Epithelial cell of esophagus (primary cell): ENCODE measurements at places on chromosomes 1 and 21.

- no peak for DNase-seq
Measured at GRCh38 chr1:2594641-2595131, 8.1 kb downstream of the PRXL2B start.

DNA sequence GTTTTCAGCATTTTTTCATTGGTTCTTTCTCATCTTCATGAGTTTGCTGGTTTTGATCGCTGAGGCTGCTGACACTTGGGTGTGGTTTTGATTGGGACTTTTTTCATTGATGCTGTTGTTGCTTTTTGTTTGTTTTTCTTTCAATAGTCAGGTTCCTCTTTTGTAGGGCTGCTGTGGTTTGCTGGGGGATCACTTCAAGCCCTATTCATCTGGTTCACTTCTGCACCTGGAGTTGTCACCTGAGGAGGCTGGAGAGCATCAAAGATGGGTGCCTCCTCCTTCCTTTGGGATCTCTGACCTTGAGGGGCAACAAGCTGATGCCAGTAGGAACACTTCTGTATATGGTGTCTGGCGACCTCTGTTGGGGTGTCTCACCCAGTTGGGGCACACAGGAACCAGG, 1279.9 kb upstream of the TMPRSS15 start:
- no peak for DNase-seq

DNA sequence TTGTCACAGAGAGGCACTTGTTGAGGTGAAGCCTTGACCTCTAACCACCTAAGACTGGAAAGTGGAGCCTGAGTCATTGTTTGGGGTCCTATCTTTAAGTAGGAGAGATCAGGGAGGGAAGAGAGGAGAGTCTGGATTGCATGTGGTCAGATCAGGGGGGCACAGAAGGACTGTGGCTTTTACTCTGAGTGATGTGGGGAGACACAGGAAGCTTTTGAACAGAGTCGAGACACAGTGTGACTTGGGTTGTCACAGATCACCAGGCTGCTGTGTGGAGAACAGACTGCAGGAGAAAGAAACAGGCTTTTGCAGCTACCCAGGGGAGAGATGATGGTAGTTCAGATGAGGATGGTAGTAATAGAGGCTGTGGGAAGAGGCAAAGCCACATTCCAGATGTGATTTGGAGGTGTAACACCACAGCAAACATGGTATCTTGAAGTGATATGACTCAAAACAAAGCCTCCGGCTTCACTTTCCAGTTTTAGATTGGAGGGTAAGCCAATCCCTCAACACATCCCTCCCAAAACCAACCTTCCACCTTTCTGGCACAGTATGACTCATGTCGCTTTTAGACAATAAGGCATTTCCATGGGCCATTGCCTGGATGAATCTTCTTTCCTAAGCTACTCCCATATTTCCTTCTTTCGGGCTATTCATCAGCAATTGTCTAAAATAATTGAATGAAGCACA, 125.8 kb upstream of the SLC44A3 start:
- DNase-seq, result peak; percentile 26

DNA sequence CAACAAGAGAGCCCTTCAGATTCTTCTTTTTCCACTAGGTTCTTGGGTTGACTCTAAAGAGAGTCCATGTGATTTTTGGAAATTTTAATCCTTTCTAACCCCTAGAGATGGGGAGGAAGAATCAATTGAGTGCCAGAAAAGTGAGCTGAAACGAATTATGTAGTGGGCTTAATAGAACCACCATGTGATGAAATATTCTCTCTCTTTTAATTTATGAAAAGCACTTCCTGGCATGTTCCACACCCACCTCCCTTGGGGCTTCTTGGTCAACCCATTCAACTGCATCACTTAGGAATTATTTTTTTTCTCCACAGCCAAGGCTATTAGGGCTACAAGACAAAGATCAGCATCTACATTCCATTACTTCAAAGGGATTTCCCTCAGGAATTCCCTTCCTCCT, 79.6 kb downstream of the ZC3H11B start:
- no peak for DNase-seq

- peak; percentile 48 for DNase-seq
Measured at GRCh38 chr1:225973158-225973557, 26.0 kb downstream of the SDE2 start.

DNA sequence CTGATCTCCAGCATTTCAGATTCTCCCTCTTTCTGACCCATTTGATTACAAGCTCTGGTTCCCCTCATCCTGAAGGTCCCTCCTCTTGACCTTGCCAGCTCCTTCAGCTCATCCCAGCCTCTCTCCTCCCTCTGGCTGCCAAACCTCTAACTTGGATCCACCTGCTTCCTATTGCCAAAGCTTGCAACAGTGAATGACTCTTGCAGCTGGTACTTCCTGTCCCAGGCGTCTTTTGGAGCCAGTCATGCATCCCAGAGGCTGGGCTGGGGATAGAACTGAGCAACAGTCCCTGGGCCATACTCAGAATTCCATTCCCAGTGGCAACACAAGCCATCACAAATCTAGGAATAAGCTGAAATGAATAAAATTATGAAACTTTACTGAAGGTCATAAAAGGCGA, 27.7 kb upstream of the SPOCD1 start:
- DNase-seq, result peak; percentile 77

- peak; percentile 69 for DNase-seq
Measured at GRCh38 chr1:153536671-153537375, 1.0 kb upstream of the S100A6 start.

- DNase-seq, result no peak
Measured at GRCh38 chr1:53622531-53622930, 116.4 kb downstream of the GLIS1 start.

GRCh38 chr1:67532452-67533216, 102.4 kb upstream of the SERBP1 start:
- DNase-seq, result peak; percentile 91

DNA sequence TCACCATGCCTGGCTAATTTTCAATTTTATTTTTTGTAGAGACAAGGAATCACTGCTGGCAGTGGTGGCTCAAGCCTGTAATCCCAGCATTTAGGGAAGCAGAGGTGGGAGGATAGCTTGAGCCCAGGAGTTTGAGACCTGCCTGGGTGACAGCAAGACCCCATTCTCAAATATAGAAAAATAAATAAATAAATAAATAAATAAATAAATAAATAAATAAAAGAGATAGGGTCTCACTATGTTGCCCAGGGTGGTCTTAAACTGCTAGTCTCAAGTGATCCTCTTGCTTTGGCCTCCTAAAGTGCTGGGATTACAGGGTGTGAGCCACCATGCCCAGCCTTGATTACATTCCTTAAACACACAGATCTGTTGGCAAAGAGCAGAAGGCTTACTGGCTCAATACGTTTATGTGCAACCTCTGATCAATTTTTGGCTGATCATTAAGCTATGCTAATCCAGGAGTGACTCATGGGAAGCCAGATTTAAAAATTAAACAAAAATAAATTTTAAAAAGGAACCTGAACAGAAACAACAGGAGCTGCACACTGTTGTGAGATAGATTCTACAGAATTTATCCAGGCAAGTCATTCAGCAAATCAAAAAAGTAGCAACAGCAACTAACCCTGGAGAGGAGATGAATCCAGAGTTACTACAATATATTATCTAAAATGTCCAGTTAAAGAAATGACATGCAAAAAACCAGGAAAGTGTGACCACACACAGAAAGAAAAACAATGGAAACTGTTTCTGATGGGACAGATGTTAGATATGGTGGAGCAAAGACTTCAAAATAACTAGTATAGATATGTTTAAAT, 79.4 kb downstream of the RPE65 start:
- DNase-seq, result no peak

- no peak for DNase-seq
Measured at GRCh38 chr1:231232870-231233734, 7.9 kb upstream of the GNPAT start.

- no peak for DNase-seq
Measured at GRCh38 chr1:161176468-161177111, 717 bp downstream of the B4GALT3 start.

GRCh38 chr1:243374412-243374811, 118.6 kb downstream of the SDCCAG8 start:
- no peak for DNase-seq
